ENCODE measurements at places on chromosomes 13 and 19.

- no peak for DNase-seq
Observed at GRCh38 chr13:100098445-100099116, 9.7 kb downstream of the PCCA start.

DNA sequence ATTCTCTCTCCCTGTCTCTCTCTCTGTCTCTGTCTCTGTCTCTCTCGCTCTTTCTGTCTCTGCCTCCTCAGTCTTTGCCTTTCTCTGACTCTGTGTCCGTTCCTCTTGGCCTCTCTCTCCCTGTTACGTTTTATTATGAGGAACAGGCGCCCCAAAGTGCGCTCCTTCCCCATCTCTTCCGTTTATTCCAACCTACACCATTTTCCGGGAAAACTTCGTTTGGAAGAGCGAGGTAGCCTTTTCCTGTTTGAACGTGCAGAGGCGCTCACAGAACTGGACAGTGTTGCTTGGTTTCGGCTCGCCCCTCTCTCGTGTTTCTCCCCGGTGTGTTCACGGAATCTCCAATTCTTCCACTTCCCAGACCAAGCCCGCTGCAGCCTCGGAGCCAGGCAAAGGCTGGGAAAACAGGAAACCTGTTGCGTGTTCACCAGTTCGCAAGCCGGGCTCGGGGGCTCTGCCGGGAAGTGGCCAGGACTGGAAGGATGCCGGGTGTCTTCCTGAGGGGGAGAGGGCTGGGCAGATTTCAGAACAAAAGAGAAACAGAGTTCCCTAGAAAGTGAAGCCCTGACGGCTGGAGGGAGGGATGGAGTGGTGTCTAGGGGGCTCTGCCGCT is 605 bp downstream of the TMEM255B start:
- peak; percentile 81 for DNase-seq

DNA sequence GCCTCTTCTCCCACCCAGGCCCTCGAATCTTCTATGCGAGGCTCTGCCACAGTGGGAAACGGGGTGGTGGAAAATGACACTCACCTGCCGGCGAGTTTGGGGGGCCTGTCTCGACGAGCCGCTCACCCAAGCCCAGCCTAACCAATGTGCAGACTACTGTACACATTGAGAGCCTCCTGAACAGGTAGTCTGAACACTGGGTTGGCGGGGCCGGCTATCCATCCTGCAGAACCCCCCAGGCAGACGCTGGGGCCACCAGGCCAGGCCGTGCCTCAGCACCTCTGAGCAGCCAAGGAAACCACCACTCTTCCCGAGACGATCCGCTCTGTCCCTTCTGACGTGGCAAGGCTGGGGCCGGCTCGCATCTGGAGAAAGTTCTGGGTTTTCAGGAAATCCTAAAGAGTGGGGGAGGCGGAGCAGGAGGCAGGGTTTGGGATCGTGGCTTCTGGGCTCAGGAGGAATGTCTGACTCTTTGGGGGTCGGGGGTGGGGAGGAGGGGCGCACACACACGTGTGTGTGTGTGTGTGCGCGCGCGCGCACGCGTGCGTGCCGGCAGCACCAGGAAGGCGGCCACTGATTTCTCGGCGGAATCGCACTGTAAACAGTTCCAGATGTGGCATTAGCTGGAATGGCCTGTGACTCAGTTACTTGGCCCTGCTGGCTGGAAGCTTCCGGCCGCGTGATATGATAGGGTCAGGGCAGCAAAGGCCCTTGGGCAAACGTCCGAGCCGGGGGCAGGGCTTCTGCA is 18.5 kb downstream of the TMED1 start:
- peak; percentile 72 for DNase-seq

- DNase-seq: no peak
Observed at GRCh38 chr13:46571189-46571908, 18.4 kb downstream of the LRCH1 start.

GRCh38 chr13:35649162-35649561 is 172.7 kb upstream of the MAB21L1 start:
- no peak for DNase-seq

GRCh38 chr13:95485518-95486144 is 66.9 kb upstream of the CLDN10 start:
- DNase-seq: no peak

- DNase-seq: no peak
Observed at GRCh38 chr19:34525001-34525400, 43.4 kb downstream of the WTIP start.

DNA sequence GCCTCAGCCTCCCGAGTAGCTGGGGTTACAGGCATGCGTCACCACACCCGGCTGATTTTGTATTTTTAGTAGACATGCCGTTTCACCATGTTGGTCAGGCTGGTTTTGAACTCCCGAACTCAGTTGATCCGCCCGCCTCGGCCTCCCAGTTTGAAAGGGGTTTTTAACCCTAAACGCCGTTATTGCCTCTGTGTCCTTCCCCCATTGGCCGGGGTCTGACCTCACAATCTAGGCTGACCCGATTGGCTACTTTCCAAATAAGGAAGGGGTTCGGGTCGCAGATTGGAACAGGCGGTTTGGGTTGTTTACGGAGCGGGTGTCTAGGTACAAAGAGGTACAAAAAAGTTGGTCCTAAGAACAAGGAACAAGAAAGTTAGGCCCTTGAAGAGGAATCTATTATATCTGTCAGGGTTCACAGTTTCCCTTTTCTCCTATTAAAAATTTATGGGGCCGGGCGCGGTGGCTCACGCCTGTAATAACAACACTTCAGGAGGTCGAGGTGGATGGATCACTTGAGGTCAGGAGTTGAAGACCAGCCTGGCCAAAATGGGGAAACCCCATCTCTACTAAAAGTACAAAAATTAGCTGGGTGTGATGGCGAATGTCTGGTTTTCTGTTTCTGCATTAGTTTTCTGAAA is 1.0 kb downstream of the ZNF253 start:
- peak; percentile 74 for DNase-seq

GRCh38 chr19:40309666-40310065 is 24.5 kb upstream of the AKT2 start:
- DNase-seq: no peak

GRCh38 chr13:23592596-23592995 is 22.4 kb downstream of the TNFRSF19 start:
- DNase-seq: no peak

DNA sequence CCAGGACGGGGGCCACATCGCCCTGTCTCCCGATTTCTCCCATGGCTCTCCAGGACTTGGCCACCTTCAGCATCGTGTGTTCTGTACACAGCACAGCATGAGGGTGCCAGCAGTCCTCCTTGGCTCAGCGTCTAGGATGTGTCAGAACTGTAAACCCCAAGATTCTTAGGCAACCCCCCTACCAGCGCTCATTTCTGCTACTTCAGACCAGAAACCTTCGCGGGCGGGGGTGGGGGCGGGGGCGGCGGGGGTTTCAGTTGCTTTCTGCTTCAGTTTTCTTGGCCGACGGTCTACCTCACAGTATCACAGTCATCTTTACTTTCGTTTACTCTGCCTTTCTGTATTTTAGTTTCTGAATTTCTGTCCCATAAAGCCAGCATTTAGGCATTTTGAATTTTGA is 82.4 kb downstream of the GGACT start:
- DNase-seq: no peak

- DNase-seq: no peak
Observed at GRCh38 chr19:40147693-40148347, 43.4 kb upstream of the MAP3K10 start.

GRCh38 chr13:44854313-44855060 is 134.8 kb downstream of the NUFIP1 start:
- DNase-seq: no peak

DNA sequence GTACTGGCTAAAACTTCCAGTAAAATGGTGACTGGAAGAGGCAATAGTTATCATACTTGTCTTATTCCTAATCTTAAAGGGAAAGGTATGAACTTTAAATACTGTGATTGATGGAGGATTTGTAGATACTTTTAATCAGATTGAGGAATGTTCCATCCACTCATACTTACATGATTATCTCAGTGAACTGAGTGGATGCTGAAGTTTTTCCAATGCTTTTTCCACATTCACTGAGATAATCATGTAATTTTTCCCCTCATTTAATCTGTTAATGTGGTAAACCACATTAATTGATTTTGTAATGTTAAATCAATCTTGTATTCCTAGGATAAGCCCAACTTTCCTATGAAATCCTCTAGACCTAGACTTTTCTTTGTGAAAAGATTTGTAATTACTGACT is 17.2 kb upstream of the SCEL start:
- no peak for DNase-seq

GRCh38 chr19:8445488-8446001 is 770 bp downstream of the HNRNPM start:
- DNase-seq: peak; percentile 73

DNA sequence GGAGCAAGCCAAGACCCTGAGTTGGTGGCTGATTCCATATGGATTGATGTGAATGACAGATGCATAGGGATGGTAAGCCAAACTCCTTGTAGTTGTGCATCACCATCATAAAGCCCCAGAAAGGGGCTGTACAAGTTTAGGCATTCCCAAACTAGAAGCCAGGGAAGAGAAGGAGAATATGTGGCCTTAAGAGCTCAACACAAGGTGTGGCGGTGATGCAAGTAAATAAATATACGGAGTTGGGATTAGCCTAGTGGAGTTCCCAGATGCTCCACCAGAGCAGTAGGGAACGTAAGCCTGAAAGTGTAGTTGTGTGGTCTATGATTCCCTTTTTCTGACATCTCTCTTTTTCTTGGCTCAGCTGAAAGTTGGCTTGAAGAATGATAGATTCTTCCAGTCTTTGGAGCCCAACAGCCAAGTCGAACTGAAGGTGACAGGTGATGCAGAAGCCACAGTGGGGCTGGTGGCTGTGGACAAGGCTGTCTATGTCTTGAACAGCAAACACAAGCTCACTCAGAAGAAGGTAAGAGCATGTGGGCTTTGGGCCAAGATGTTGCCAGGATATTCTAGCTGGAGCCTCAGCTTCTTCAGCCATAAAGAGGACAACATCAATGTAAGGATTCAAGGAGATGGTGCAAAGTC is 30.1 kb downstream of the RDH8 start:
- peak; percentile 67 for DNase-seq

- no peak for DNase-seq
Observed at GRCh38 chr19:51392701-51393100, 2.3 kb upstream of the C19orf84 start.

GRCh38 chr19:37079238-37079637 is 1.0 kb downstream of the ZNF420 start:
- DNase-seq: no peak

DNA sequence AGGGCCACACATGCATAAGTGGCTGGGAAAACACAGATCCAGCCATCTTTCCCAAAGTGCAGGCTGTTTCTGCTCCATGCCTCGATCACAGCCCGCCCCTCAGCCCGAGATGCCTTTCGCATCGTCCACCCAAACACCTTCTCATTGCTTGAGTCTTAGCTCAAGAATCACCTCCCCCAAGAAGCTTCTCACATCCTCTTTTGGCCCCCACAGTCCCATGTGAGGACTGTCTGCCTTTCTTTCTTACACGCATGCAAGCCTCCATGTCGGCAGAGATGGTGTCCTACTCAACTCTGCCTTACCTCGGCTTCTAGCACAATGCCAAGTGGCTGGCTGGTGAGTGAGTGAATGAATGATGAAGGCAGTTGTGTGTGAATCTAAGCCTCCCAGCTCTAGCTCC is 18.1 kb upstream of the GSX1 start:
- no peak for DNase-seq

DNA sequence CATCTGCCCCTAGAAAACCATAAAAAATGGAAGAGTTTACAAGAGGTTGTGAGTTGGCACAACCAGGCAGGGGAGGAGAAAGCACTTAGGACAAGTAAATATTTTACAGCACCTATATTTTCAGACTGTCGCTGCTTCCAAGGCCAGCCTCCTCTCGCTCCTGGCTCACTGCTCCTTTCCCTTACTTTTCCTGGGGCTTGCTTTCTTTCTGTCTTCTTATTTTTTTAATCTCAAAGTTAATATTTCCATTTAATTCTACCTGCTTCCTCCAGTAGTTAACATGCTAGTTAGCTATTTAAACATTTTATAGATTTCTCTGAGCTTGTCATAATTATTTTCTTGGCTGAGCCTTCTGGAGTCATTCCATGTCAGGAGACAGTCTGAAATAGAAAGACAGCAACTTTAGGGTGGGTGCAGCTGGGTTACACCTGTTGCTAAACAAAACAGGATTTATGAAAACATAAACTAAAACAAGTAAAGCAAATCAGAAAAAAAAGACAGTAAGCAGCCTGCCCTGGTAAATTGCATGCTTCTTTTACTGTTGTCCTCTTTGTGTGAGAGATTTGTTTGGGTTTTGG is 330.1 kb downstream of the DLEU7 start:
- no peak for DNase-seq

DNA sequence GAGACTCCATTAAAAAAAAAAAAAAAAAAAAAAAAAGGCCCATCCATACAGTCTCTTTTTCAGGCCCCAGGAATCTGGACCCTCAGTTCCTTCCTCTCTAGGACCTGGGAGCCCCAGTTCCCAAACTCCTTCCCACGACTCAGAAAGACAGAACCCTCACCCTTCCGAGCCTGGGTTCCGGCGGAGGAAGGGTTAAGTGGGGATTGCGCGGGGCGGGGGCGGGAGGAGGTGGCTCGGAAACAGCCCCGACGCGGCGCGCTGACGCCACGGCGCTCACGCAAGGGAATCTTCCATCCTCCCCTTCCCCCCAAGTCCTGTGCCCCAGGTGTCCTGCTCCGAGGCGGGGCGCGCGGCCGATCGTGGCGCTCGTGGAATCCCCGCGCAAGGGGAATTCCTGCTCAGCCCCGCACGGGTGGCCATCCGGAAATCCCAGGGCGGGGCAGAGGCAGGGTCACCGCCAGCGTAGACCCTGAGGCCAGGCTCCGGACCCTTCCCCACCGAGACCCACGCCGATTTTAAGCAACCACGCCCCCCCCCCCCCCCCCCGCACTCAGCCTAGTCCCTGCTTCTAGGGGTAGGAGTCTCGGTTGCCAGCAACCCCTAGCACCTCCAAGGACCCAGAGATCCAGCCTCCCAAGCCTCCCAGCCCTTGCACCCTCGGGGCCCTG is 659 bp downstream of the NFKBID start:
- DNase-seq: peak; percentile 92

GRCh38 chr13:35976126-35976525 is 155.1 kb downstream of the DCLK1 start:
- no peak for DNase-seq

- no peak for DNase-seq
Observed at GRCh38 chr13:102386461-102386860, 15.4 kb downstream of the FGF14 start.

DNA sequence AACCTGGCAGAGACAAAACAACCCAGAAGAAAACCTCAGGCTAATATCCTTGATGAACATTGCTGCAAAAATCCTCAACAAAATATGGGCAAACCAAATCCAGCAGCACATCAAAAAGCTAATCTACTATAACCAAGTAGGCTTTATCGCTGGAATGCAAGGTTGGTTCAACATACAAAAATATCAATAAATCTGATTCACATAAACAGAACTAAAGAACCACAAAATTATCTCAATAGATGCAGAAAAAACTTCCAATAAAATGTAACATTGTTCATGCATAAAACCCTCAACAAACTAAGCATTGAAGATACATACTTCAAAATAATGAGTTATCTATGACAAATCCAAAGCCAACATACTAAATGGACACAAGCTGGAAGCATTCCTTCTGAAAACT is 8.8 kb downstream of the ZNF724 start:
- peak; percentile 35 for DNase-seq

All from eye (tissue), 1 donor.